Hippocampal formation (tissue), 2 donors: ENCODE measurements at places on chromosomes 7 and 10.

- no peak for DNase-seq
These were observed 76.4 kb downstream of the MAP3K8 start for GRCh38 chr10:30510184-30510931.

- DNase-seq, result no peak
These were observed 21.9 kb downstream of the LRRC17 start for GRCh38 chr7:102934701-102935100.

- DNase-seq, result no peak
These were observed 207.1 kb downstream of the TRIL start for GRCh38 chr7:28750981-28751380.

- DNase-seq, result no peak
These were observed 89.3 kb downstream of the CCNY start for GRCh38 chr10:35425595-35425994.

GRCh38 chr7:127776776-127777386 is 124.9 kb downstream of the SND1 start:
- no peak for DNase-seq

DNA sequence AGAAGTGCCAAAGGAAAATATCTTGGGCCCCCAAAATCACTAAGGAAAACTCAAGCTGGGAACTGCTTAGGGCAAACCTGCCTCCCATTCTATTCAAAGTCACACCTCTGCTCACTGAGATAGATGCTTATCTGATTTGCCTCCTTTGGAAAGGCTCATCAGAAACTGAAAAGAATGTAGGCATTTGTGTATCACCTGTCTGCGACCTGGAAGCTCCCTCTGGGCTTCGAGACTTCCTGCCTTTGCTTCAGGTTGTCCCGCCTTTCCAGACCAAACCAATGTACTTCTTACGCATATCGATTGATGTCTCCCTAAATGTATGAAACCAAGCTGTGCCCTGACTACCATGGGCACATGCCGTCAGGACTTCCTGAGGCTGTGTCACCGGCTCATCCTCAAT is 14.5 kb upstream of the LRRC72 start:
- DNase-seq, result no peak

- no peak for DNase-seq
These were observed 22.9 kb downstream of the ACTR1A start for GRCh38 chr10:102479651-102480050.

DNA sequence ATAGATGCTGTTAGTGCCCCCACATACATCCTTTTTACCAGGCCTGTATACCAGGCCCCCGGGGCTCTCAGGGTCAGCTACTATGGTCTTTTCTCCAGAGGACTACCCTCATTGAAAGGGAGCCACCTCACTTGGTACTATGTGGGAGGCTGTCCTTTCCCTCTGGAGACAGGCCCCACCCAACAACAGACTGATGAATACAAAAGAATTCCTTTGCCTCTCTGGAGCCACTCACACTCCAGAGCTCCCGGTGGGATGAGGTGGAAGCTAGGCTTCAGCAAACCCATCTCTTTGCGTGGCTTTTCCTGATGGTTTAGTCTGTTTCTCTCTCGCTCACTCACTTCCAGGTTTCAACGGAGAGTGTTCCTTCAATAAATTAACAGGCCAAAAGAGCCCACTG is 30.3 kb downstream of the ANKMY2 start:
- DNase-seq, result no peak

DNA sequence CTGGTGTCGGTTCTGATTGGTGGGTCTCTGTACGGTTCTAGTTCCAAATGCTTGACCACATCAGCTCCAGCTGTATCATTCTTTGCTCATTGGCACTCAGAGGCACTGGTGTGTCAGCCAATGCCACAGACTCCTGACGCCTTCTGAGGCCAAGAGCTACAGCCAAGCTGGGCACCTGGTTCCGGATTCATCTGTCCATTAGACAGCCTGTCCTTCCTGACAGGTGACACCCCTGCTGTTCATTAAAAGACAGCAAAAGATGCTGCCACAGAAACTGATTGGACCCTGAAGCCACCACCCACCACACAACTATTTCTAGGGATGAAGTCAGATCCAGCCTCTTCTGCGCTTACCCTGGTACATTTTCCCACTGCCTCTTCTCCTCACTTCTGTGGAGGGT is 35.6 kb downstream of the COL13A1 start:
- no peak for DNase-seq

GRCh38 chr7:120043250-120043649 is 229.7 kb upstream of the KCND2 start:
- DNase-seq, result no peak

GRCh38 chr7:43640679-43641078 is 57.8 kb downstream of the STK17A start:
- DNase-seq, result no peak

GRCh38 chr10:1050145-1050544 is 1.2 kb upstream of the IDI1 start:
- DNase-seq, result no peak

- no peak for DNase-seq
These were observed 8.6 kb downstream of the CTBP2 start for GRCh38 chr10:125151553-125152449.

DNA sequence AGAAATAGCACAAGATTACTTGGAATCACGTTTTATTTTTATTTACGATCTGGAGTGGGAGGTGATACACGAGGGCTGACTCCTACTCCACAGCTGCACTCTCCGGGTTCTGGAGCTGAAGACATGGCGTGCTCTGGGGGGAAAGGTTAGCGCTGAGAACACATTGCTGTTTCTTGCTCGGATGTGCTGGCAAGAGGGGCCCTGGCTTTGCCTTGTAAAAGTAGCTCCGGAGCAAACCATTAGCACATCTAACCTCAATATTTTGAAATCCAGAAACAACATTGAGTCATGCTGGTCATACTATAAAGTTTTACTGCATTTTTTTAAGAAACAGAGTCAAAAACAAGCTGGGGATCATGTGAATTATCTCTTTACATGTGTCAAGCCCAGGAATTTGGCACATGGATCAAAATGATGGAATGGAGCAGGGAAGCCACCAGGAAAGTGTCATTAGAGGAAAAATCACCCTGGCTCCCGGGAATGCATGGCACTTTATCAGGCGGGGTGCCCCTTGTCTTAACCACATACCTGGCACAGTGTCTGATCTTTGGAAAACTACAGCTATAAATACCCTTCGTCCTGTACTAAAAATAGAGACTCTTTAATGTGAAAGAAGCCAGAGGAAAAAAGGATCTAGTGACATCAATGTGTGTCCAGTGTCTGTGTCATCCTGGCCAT is 31.6 kb upstream of the LYZL1 start:
- no peak for DNase-seq

DNA sequence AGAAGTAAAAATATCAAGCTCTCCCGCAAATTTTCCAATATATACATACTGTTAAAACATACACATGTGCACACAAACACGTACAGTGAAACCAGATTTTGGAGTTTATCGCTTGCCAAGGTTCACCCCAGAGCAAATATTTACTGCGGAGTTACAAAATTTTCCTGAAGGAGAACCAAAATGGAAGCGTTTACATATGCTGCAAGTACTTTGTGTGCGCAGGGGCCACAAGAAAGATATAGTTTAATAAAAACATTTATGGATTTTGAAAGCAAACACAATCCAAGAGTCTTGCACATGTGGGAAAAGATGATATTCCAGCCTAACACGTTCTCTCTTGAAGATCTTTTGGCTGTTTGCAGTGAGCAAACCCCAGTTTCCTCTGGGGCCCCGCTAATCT is 301.3 kb upstream of the NFE2L3 start:
- DNase-seq, result no peak

DNA sequence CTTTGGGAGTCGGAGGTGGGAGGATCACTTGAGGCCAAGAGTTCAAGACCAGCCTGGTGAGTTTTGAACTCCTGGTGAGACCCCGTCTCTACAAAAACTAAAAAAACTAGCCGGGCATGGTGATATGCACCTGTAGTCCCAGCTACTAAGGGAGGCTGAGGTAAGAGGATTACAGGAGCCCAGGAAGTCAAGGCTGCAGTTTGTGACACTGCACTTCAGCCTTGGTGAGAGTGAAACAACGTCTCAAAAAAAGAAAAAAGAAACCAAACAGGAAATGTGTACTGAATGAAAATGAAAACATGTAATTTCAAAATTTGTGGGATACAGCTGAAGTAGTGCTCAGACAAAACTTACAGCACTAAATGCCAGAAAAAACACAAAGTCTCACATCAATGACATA is 7.6 kb downstream of the ARHGAP12 start:
- DNase-seq, result no peak

- no peak for DNase-seq
These were observed 37.7 kb upstream of the LRGUK start for GRCh38 chr7:134089446-134089845.

GRCh38 chr7:74656441-74656836 is 1.1 kb upstream of the GTF2I start:
- peak; percentile 73 for DNase-seq

- DNase-seq, result no peak
These were observed 9.9 kb upstream of the HOXA2 start for GRCh38 chr7:27112361-27112760.

- DNase-seq, result no peak
These were observed 15.6 kb upstream of the LMTK2 start for GRCh38 chr7:98091061-98091460.

- DNase-seq, result no peak
These were observed 78.1 kb upstream of the GLI3 start for GRCh38 chr7:42315103-42315502.

GRCh38 chr7:40990841-40991240 is 712.0 kb downstream of the INHBA start:
- no peak for DNase-seq

DNA sequence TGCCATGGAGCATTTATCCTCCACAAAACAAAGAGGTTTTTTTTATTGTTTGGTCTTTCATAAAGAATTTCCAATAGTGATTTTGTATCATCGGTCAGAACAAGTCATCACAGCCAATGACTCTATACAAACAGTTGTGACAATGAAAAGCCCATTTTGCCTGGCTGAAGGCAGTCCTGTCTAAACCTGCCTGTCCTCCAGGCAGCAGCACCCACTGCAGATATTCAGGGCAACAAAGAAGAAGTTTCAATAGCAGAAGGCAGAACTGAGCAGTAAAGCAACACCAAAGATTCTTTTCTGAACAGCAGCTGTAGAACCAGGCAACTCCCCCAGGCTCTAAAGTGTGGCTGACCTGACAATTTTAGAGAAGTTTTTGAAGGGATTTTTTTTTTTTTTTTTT is 169.4 kb downstream of the FGFR2 start:
- DNase-seq, result no peak

GRCh38 chr7:128201690-128202085 is 39.4 kb upstream of the LEP start:
- no peak for DNase-seq

GRCh38 chr7:148669927-148670326 is 28.8 kb upstream of the CUL1 start:
- no peak for DNase-seq
